GM10248 (cell line): ENCODE measurements at places on chromosomes 6 and 20.

DNA sequence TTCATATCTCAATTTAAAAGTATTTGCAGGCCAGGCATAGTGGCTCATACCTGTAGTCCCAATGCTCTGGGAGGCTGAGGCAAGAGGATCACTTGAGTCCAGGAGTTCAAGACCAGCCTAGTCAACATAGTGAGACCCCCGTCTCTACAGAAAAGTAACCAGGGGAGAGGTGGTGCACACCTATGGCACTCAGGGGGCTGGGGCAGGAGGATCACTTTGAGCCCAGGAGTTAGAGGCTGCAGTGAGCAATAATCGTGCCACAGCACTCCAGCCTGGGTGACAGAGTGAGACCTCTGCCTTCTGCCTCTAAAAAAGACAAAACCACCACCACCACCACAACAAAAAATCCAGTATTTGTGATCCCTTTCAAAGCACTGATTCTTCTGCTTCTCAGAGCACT lies 185.5 kb upstream of the QKI start:
- DNase-seq, result no peak

GRCh38 chr6:143579703-143580102 lies 68.2 kb upstream of the FUCA2 start:
- no peak for DNase-seq

DNA sequence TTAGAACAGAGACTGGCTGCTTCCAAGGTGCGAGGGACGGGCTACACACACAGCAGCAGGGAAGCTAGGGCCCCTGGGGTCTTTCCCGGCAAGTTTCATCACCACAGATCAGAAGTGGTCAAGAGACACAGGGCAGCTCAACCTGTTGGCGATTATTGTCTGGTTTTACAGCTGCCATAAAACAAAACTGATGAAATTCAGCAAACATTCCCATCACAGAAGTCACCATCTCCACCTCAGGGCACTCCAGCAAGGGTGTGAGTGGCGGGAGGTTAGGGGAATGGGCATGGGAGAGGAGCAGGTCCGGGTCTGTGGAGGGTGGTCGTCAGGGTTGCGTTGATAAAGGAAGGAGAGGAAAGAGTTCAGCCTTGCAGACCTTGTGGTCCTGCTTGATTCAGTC lies 91.0 kb downstream of the PXDC1 start:
- no peak for DNase-seq

DNA sequence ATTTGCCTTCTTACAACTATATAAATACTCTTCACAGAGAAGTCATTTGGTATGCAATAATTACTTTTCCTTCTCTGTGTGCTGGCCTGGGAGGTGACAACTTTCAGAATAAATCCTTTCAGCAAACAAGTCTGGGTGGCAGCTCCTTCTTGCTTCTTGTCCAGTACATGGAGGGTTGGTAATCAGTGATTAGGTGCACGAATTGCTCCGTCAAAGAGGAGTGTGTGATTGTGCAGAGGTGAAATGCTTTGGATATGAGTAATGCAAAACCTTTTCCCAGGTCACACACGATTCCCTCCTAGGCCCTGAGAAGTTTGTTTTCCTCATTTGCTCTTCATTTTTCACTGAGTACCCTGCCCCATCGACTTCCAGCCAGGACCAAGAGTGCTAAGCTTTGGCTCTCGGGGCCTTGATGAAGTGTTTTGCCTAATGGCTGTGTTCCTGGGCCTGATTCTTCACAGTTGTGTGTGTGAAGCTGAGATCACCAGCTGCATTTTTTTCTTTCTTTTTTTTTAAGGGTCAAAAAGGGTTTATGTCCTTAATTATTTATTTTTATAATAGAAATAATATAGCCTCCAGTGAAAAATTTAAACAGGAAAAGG lies 216.5 kb downstream of the ZMYND8 start:
- no peak for DNase-seq

GRCh38 chr6:167791780-167792478 lies 34.8 kb upstream of the AFDN start:
- DNase-seq, result no peak

DNA sequence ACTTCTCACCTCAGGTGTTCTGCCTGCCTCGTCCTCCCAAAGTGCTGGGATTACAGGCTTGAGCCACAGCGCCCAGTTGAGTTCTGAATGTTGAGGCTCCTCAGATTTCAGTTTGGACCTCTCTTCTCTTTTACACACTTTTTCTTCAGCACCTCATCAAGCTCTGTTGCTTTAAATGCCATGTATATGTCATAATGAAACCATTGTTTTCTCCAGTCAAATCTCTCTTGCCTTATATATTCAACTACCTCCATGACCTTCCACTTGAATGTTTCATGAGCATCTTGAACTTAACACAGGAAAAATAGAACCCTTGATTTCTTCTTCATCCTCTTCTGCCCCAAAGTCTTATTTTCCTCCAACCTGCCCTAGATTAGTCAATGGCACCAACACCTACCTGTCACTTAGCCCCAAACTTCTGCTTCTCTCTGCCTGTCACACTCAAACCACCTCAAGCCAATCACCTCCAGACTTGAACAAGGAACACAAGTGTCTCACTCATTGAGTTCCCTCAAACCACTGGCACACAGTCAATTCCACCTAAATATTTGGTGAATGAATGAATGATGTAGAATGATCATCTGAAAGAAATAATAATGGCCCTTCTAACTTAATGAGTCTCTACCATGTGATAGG lies 161.0 kb upstream of the SGK1 start:
- DNase-seq, result no peak

GRCh38 chr20:33561692-33562601 lies 72.1 kb downstream of the CBFA2T2 start:
- DNase-seq, result no peak

DNA sequence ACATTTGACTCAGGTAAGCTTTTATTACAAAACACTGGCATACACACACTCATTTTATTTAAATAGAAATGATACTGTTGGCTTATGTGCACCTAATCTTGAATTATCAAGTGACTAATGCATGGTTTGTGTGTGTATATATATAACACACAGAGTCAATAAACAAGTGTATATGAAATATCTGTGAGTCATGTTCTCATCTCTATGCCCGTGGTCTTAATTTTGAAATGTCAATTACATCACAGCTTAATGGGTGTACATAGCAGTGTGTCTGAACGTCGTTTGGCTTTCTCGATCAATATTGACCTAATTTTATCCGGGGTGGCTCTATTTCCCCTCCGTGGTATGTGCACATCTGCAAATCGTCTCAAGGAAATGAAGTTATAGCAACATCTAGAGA lies 104.0 kb upstream of the ZFP64 start:
- no peak for DNase-seq

DNA sequence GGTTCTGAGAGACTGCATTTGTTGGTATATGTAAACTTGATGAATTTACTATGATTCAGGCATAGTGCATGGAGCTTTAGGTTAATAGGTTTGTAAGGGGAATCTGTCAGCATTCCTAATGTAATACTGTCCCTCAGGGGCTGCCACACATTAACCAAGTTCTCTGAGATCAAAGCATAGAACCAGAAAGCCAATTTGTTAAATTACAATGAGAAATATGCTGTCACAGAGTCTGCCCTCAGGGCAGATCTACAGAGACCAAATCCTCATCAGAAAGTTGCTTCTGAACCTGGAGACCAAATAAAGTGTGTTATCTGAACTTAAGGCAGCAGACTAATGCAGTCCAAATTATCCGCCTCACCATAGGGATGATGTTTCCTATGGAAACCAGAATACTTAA lies 250.8 kb upstream of the HTR1E start:
- no peak for DNase-seq

- no peak for DNase-seq
Observed at GRCh38 chr20:18973529-18974173, 160.1 kb downstream of the SCP2D1 start.

GRCh38 chr6:75113446-75113845 lies 92.4 kb downstream of the COL12A1 start:
- DNase-seq, result no peak

GRCh38 chr20:7379621-7380220 lies 560.5 kb downstream of the HAO1 start:
- no peak for DNase-seq

DNA sequence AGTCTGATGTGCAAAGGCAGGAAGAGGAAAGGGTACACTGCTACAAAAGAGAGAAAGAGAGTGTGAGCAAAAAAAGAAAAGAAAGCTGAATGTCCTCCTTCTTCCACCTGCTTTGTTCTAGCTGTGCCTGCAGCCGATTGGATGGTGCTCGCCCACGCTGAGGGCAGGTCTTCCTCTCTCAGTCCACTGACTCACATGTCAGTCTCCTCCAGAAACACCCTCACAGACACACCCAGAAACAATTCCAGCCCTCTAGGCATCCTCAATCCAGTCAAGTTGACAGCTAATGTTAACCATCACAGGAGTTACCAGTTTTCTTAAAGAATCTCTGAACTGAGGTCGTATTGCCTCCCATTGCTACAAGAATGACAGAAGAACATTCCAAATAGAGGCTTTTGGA lies 411.9 kb upstream of the SASH1 start:
- DNase-seq, result no peak

DNA sequence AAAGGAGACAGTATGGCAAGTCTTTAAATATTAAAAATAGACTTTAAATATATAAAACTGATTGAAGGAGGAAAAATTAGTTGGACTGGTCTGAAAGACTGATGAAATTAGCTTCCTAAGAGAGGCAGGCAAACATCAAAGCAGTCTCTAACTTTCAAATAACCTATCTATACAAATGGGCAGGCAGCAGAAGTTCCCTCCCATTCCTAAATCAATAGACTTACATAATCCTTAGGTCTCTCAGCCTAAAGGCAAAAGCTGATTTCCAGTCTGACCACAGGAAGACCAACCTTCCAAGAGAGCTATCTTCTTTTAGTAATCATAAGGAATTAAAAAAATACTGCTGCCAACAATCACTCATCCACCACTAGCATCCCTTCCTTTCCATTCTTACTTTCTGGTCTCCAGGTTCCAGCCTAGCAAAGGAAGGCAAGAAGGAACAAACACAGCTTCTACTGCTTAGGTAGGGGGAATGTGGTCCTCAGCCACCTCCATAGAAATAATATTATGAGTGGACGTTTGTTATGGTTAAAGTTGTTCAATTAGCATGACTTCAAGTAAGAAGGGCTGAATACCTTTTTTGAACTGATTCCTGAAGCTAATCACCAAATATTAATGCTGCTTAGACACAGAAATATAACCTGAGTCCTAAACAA lies 44.1 kb downstream of the SESN1 start:
- DNase-seq, result no peak

- DNase-seq, result no peak
Observed at GRCh38 chr6:65289491-65289890, 417.5 kb downstream of the EYS start.

- DNase-seq, result no peak
Observed at GRCh38 chr6:56863366-56863765, 91.5 kb upstream of the BEND6 start.

DNA sequence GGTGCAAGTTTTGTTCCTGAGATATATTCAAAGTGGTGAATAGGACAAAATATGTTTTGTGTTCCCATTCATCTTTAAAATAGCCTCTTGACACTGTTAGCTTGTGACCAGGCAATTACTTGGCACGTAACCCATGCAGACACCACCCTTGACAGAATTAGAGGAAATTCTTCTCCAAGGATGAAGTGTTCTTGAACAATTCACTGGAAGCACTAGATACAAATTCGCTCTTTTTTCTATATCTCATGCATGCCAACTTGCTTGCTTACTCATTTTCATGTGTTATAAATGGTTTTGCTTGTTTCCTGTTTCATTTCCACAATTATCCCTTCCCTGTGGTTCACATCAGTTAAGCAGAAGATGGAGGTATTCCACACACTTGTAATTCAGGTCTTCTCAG lies 105.2 kb upstream of the MAN1A1 start:
- DNase-seq, result no peak
